ENCODE measurements at places on chromosomes 3 and 15.

GRCh38 chr3:163632722-163633121 lies 1445.6 kb downstream of the SI start:
- DNase-seq = no peak

DNA sequence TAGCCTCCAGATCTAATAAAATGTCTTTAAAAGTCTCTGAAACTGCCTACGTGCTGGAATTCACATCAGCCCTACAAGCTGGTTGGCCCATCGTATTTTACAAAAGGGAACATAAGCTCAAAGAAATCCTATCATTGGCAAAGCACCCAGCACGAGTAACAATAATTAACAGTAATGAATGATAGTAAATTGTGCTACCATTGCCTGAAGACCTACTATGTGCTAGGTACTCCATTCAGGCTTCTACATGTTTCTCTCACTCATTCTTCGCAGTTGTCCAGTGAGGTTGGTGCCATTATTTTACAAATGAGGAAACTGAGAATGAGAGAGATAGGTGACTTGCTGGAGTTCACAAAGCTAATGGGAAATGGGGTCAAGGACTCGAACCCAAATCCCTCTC lies 7.1 kb upstream of the EPHB3 start:
- no peak for DNase-seq

GRCh38 chr3:172094621-172095557 lies 55.5 kb downstream of the FNDC3B start:
- DNase-seq = peak; percentile 20

DNA sequence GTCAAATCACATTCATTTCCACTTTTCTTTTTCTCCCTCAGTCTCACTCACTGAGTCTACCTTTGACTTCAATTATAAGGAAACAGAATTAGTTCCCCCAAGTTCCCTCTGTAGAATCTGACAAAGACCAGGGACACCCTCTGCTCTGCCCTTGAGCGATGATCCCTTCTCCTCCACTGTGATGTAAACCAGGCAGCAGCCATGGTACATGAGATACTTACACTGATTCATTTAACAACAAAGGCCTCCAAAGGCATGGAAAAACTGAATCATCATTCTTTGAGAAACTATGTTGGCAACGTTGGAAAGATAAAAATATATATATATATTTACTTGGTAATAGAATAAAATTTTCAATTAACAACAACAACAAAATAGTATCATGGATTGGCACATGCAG lies 84.1 kb downstream of the P3H2 start:
- DNase-seq = no peak

DNA sequence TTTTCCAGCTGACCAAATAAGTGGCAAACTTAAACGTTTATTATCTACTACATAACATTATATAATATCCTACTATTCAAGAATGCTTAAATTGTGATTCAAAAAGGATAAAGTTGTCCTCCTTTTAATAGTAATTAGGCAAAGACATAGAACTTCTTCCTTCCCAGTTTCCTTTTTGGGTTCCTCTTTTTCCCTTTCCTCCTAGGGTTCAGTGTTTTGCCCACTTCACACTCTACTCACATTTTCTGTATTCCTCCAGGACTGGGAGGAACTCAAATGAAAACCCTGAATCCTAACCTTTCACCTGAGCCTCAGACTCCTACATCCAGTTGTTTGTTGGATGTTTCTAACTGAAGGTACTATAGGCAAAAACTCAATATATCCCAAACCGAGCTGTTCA lies 132.5 kb downstream of the PEAK1 start:
- DNase-seq = no peak

DNA sequence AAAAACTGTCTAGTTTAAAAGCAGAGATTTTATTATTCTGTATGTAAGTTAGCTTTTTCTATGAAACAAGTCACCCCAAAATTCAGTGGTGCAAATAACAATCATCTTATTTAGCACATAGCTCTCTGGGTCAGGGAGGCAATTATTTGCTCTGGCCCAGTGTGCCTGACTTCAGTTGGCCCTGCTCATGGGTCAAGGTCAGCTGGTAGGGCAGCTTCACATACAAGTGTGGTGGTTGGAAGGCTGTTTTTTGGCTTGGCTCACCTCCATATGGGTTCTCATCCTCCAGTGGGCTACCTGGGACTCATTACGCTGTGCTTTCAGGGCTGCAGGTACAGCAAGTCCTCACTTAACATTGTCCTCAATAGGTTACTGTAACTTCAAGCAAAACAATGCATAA lies 228.6 kb downstream of the NR2F2 start:
- no peak for DNase-seq

DNA sequence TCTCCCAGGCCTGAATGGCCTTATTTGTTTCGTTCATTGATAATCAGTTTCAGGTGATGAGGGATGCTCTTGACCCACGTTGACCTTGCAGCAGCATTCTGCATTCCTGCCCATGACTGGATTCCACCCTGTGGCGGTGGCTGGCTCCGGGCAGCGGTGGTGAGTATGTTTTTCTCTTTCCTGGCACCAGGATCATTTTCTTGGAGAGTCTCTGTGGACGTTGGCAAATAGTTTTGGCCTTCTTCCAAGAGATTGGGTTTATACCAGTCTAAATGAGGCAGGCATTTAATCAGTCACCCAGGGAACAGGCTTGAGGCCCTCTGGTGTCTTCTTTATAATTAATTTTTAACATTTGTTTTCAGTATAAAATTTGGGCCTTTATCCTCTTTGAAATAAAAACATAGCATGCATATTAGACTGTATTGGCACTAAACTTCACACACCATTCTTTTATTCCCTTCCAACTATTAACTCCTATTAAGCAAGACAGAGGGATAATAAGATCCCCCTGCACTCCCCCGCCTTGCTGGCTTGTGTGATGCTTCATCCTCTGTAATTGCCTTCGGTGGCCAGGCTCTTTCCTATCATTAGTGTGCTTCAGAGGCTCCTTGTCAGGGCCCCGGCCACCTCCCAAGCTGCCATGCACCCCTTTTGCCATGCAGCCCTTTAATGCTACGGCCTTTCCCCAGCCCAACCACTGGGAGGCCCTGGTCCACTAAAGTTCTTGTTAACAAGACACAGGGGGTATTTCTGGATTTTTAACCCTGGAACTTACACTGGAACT lies 176.2 kb upstream of the TOPAZ1 start:
- DNase-seq = peak; percentile 11

DNA sequence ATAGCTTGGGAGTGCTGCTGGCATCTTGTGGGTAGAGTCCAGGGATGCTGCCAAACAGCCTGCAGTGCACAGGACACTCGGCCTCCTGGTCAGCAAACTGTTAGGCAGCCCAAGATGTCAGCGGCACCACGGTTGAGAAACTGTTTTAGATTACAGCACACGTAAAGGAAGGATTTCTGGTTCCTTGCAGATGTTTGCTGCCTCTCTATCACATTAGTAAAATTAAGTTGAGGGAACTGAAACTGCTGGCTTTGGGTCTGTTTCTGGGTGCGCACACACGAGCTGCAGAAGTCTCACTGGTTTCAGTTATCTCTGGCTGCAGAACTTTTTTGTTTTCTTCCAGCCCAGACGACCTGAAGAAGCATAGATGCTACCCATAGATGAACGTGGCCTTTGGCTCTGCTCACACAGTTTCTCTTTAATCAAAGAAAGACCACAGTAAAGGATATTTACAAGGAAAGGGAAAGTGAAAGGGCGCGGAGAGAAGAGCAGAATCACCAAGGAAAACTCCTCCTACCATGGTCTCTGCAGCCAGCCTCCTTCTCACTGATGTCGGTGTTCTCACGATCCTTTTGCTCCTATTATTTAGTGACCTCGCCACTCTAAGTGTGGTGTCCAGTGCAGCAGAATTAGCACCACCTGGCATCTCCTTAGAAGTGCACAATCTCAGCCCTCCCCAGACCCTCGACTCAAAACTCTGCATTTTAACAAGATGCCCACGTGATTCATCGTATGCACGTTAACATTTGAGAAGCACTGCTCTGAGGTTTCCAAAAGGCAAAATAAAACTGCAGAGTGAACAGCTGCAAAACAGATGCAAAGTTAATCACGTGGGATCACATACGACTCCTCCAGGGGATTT lies 50.6 kb upstream of the AKAP13 start:
- no peak for DNase-seq

- no peak for DNase-seq
These were observed 415.3 kb downstream of the CNTN4 start for GRCh38 chr3:2513986-2514385.

- DNase-seq = no peak
These were observed 258.1 kb upstream of the NECTIN3 start for GRCh38 chr3:110813541-110813940.

- DNase-seq = no peak
These were observed 328.3 kb downstream of the RYR3 start for GRCh38 chr15:33639051-33639450.

DNA sequence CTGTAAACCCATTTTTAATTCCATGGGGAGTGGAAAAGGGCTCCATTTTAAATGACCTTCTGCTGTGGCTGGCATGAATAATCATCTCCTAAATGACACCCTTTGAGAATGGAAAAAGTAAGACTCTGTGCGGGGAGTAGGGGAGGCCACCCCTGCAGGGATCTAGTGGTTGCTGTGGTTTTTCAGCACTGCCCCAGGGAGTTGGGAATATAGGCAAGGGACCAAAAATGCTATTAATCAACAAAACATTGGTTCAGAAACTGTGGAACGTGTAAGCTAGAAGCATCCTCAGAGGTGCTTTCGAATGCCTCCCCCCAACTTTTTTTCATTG lies 30.1 kb upstream of the ADAMTS7 start:
- DNase-seq = no peak

DNA sequence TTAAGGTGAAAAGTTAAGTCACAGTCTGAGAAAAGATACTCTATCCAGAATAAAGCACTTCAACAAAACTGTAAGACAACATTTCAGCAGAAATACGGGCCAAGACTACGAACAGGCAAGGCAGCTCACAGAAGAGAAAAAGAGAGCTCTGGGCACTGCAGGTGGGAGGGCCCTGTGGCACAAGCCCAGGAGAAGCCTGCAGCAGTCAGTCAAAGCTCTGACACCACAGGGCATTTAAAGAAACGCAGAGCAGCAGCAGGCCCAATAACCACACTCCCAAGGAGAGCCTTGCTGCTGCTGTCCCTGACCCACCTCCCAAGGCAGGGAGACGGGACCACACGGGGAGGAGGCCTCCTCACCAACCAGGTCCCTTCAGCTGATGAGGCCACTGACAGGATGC lies 19.2 kb downstream of the CHSY1 start:
- no peak for DNase-seq

- DNase-seq = peak; percentile 41
These were observed 9.9 kb downstream of the KY start for GRCh38 chr3:134640872-134641470.

GRCh38 chr15:53397041-53397616 lies 362.3 kb downstream of the WDR72 start:
- DNase-seq = no peak

GRCh38 chr3:5317557-5317956 lies 130.1 kb downstream of the EDEM1 start:
- DNase-seq = no peak

GRCh38 chr3:138199851-138200250 lies 12.8 kb downstream of the ARMC8 start:
- DNase-seq = no peak

- no peak for DNase-seq
These were observed 3.4 kb upstream of the TPM1 start for GRCh38 chr15:63038926-63039673.

GRCh38 chr15:88066636-88067330 lies 189.8 kb downstream of the NTRK3 start:
- DNase-seq = no peak

DNA sequence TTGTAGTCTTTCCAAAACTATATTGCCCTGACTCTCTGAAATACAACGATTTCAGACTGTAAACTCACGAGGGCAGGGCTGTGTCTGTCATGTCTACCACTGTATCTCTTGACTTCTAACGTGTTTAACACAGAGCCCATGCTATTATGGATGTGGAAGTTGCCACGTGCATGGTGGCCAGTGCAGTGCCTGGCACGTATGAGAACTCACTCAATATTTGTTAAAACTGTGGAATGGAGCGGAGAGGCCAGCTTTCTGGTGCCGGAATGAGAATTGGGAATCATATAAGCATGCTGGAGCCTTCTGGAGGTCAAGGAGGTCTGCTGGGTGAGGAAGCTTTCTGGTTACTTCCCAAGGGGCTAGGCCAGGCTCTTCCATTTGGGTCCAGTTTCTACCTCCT lies 220.6 kb upstream of the LYSMD4 start:
- no peak for DNase-seq

DNA sequence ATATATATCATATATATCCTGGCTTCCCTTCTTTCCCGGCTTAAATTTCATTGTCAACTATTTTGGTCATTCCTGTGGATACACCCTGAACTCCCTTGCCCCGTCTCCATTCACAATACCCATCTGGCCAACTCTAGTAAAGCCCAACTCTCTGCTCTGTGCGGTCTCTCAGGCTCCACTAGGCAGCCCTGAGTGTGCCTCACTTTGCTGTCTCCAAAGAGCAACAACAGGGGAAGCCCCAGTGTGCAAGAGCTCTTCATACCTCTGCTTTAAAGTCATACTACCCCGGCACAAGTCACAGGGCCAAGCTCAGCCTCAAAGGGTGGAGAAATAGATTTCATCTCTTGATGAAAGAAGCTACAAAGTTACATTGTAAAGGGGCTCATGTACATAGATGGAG lies 18.9 kb upstream of the FEM1B start:
- DNase-seq = no peak

DNA sequence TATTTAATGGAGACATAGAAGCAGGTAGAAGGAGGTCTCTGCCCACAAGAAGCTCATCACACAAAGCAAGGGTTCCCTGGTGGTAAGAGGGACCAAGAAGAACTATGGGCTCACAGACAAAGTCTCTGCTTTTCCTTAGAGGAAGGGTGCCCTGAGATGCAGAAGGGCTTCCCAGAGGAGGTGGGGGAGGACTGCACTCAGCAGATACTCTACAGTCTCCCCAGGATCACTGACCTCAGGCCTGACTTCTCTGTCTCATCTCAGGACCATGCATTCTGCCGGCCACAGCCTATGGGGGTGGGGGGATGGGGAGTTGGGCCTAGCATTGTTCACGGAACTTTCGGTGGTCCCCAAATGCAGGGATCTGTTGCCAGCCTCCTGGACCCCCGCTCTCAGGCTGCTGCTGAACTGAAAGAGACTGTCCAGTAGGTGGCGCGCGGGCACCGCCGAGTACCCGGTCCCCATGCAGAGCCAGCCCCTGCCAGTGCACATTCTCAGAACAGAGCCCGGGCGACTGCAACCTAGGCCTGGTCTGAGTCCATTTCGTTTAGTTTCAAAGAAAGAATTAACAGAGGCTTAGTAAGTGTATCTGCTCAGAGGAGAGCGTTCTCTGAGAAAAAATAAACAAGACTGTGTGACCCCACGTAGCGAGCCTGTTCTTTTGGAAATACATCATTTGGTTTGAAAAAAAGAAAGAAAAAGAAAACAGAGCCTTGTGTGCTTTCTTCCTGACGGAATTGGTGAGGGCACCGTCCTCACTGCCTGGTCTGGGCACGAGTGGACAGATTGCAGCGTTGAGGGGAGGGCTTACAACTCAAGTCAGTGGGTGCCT lies 74.1 kb downstream of the LRTM1 start:
- DNase-seq = peak; percentile 66

DNA sequence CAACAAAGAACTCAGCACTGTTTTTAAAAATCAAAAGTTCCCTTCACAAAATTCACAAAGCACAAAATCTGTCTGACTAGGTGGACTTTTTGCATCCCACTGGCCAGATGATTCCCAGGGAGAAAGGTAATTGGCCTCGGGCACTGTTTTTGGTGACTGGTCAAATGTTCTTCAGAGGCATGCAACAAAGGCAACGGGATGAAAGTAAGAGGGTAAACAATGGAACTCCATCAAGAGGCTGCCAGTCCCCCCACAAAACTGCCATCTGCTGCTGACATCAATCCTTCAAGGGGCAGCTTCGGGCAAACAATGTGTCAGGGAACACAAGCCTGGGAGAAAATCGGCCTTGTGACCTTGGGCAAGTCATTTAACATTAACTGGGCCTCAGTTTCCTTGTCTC lies 3.3 kb downstream of the SRGAP3 start:
- DNase-seq = peak; percentile 69

GRCh38 chr3:34107669-34108068 lies 309.2 kb downstream of the PDCD6IP start:
- no peak for DNase-seq
